Spleen (tissue), 13 donors: ENCODE measurements at places on chromosomes 7 and 10.
A peak's percentile ranks its signal among the peaks of the same experiment; 100 is the strongest.

DNA sequence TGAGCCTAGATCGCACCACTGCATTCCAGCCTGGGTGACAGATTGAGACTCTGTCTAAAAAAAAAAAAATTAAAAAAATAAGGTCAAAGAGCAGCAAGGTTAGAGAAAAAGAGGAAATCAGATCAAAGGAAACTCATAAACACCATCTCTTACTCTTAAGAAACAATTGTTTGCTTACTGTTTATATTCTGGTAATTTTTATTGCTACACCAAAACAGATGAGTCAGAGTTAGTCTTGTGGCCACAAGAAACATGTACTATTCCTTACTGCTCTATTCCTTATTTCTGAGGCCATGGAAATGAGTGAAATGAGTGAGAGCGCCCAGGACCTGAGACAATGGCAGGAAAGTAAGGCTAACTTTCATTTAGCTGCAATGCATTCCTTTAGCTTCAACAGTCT, 387.3 kb downstream of the HPSE2 start:
- DNase-seq: no peak

DNA sequence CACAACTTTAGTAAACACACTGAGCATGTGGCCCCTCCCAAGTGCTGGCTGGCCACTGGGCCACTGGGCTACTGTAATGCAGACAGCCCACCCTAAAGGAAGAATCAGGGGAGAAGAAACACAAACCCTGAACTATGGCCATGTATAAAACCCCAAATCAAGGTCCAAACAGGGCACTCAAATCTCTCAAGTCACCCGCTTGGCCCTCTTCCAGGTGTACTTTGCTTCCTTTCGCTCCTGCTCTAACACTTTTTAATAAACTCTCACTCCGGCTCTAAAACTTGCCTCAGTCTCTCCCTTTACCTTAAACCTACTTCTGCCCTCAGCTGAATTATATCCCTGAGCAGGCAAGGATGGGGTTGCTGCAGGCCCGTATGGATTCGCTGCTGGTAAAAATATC, 72.6 kb downstream of the TPK1 start:
- DNase-seq: no peak

- DNase-seq: no peak
Observed at GRCh38 chr7:51261117-51261835, 55.3 kb downstream of the COBL start.

- DNase-seq: no peak
Observed at GRCh38 chr10:107708981-107709380, 544.5 kb upstream of the SORCS1 start.

DNA sequence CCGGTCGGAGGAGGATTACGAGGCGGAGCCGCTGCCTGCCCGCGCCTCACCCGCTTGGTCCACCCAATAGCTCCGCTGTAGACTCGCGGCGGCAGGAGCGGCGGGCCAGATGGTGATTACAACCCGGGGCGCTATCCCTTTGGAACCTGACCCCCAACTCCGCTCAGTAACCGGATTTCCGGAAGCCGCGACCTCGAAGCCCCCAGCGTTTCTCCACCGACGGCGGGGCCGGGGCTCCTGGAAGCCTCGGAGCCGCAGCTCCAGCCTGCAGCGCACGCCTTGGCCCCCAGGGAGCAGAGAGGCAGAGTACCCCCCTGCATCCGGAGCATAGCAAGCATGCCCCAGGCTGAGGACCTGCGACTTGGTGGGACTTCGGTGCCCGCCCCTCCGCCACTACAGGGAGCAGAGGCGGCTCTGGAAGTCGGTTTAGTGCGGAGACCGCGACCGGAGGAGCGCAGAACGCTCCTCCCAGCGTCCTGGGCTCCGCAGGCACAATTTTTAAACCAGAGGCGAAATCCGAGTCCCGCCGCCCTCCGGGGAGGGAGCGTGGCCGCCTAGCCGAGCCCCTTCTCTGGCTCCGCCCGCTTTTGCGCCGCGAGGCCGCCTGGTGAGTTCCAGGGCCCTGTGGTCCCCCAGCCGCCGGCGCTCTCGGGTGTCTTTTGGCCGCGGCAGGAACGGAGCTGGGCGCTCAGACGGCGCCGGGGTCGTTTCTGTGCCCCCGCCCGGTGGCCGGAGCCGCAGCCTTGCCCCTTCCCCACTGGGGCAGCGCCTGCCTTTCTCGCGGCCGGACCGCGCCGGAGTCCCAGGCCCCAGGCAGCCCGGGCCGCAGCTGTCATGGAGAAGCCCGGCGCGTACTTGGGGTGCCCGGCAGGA, 28.2 kb upstream of the BMS1 start:
- no peak for DNase-seq

- DNase-seq: no peak
Observed at GRCh38 chr7:108351729-108352131, 104.5 kb downstream of the NRCAM start.

GRCh38 chr7:78510580-78511188, 712.1 kb downstream of the PHTF2 start:
- no peak for DNase-seq

DNA sequence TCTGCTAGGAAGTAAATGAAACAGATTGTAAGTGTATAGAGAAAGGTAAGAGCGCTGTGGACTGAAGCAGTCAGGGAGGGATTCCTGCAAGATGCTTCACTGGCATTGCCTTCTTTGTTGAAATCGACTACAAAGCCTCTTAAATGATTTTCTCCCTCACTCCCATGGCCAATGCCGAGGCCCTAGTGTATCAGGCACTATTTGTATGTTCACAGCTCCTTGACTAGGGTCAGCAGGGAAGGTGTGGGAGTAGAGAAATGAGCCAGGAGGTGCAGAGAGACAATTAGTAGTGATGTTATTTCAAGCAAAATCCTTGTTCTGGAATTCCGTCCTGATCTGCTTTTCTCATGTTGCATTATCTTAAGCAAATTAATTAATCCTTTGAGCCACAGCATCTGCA, 22.9 kb upstream of the DUSP5 start:
- DNase-seq: no peak

GRCh38 chr10:109911903-109912302, 11.4 kb downstream of the XPNPEP1 start:
- no peak for DNase-seq

DNA sequence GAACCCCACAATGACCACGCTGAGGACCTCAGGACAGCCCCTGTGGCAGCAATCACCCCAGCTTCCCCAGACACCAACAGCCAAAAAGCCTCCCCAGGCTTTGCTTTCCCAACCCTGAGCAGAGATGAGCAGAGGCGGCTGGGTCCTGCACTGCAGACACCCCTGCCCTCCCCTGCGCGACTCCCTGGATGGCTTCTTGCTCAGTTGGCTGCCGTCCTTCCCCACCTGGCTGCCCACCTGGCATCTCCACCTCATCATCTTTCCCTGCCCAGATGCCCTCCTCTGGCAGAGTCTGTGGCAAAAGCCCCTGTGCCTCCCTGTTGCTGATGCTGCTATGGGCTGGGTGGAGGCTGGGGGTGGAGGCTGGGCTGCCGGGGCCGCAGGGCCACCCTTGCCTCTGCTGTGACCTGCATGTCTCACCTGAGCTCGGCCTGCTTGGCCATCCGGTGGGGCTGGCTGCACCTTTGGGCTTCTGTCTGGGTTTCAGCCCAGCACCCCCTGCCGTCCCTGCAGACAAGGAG, 567.7 kb downstream of the TCERG1L start:
- DNase-seq: peak; percentile 71

GRCh38 chr10:51651063-51651462, 48.3 kb downstream of the CSTF2T start:
- DNase-seq: no peak

DNA sequence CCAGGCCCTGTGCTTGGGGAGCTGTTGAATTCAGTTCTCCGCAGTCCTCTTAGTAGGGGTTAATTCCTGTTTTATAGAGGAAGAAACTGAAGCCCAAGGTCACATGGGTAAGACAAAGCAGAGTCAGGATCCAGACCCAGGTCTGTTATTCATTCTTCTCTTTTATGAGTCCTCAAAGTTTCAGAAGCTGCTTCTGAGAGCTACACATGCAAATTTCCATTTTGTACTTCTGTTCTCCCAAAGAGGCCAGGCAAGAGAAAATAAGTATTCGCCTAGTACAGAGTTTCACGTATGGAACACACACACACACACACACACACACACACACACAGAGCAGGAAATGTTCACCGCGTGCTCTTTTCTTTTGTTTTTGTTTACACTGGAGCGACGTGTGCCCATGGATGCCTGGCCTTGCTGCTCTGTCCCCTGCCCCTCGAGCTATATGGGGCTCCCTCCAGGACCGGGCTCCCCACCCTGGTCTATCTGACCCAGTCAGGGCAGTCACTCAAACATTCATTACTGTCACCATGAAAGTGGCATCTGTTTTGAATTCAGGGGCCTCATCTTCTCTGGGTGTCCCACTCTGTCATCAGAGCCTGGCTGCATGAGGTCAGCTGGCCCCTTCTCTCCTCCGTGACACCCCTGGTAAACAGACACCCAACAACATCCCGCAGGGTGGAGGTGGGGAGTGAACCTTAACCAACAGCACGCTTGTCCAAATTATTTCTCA, 84.4 kb downstream of the TNS3 start:
- DNase-seq: peak; percentile 74

DNA sequence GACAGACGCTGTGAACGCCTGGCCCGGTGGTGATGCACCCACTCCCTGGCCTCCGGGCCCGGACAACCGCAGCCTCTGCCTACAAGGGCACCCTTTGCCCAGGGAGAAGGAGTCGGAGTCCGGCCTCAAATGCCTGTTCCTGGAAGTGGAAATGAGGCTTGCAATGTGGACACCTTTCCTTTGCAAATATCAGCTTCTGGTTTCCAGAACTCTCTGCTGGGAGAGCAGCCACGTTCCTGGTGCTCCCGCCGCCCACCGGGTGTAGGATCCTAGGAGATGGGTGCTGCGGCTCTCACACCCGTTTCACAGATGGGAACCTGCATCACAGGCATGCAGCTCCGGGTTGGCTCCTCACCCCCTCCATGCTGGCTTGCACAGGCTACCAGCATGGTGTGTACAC, 2.9 kb downstream of the FOXL3 start:
- peak; percentile 54 for DNase-seq

DNA sequence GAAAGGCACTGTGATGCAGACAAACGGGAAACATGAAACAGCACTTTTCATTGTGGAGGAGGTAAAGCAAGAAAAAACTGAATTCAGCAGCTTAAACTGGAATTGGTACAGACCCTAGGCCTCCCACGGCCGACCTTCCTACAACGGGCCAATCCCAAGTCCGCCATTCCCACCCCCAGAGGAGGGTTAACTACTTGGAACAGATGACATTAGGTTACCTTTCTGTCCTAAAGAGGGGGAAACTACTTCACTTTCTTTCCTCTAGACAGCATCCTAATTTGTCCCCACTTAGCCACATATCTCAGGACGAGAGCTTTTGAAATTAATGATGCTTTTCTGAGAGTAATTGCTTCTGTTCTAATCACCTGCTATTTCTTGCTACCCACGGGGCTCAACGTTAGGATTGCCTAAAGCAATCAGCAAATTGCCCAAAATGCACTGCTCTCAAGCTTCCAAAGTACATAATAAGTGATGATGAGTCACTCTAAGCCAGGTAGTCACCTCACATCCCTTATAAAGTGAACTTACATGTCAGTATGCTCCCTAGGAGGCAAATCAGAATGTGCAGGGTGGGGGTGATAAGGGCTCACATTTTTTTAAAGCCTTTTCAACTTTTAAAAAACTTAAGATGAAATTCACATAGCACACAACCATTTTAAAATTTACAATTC, 36.7 kb downstream of the LSM5 start:
- no peak for DNase-seq

GRCh38 chr10:122532601-122533296, 27.8 kb upstream of the DMBT1 start:
- DNase-seq: no peak

DNA sequence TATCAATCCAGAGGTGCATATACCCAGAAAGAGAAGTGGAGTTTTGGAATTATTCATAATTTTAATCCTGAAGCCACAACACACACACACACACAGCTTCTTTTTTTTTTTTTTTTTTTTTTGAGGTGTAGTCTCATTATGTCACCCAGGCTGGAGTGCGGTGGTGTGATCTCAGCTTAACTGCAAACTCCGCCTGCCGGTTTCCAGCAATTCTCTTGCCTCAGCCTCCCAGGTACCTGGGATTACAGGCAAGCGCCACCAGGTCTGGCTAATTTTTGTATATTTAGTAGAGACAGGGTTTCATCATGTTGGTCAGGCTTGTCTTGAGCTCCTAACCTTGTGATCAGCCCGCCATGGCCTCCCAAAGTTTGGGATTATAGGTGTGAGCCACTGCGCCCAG, 35.4 kb downstream of the TET1 start:
- DNase-seq: no peak

DNA sequence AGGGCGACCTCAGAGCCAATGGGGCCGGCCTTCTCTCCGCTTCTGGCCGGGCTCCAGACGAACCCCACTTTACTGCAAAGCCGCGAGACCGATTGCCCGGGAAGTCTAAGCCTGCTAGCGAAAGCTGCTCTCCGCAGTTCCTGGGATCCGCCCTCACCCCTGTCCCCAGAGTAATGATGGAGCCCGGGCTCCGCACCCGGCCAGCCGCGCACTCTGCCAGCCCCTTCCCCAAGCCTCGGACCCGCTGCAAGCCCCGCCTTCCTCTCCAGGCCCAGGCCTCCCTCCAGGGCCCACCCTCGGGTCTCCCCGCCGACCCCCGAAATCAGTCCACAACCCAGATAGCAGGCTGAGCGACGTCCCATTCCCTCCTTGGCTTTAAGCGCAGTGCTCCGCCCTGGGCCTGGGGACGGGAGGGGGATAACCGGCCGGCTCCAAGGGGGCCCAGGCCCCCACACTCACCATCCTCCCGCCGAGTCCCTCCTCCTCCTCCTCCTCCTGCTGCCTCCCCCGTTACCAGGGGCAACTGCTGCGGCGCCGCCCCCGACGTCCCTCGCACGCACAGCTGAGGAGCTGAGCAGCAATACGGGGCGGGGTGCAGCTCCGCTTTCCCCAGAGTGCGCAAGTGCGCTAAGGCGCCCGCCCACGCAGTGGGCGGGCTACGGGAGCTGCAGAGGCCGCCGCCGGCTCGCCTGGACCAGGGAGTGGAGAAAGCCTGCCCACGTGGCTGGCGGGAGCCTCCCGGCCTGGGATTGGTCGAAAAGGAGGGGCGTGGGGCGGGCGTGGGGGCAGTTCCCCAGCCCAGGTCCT, at the start of gene ARL3:
Gene ARL3, minus strand, starts transcription at position 584 of the 807 bp plus-strand sequence. Its CDS starts 122 bp downstream, at position 462.
- peak; percentile 100 for DNase-seq

DNA sequence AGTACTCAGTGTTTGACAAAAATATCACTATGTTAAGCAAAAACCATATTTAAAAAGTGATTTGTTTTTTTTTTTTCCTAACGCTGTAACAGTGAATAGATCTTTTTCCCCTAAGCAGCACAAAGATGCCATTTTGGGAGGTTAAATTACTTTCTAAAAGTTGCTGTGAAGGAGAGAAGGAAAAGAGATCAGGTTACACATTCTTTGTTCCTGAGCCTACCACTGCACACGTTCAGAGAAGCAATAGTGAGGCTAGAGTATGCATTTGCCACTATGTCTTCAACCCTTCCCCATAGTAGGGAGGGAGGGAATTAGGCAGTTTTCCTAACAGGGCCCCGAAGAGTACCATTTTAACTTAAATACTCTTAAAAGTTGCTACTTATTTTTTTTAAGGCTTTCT, 38.9 kb downstream of the BMPR1A start:
- DNase-seq: no peak
